Right ventricle myocardium superior (tissue), 1 donor: ENCODE measurements at places on chromosomes 12 and 14. TPM values are rescaled to one million over a fixed set of nuclear protein-coding genes. Genes with fewer than 3 reads are reported as not detected.

ERP27 gene
- 0.24 TPM for total RNA-seq

GNB3 gene
- total RNA-seq = 2.9 TPM

SALL2 gene
- 3.1 TPM for total RNA-seq

STYK1 gene
- not detected for total RNA-seq

HELB gene
- total RNA-seq = 0.81 TPM

TULP3 gene
- 4.6 TPM for total RNA-seq

DNAH10 gene
- total RNA-seq = 0.08 TPM

ASPG gene
- 44.1 TPM for total RNA-seq

CLEC2B gene
- 3.7 TPM for total RNA-seq

A2M gene
- total RNA-seq = 478 TPM

IFNG-AS1 gene
- not detected for total RNA-seq

MMP17 gene
- total RNA-seq = 1.3 TPM

TEX22 gene
- total RNA-seq = 1.9 TPM

EML1 gene
- 39.5 TPM for total RNA-seq

CLEC4D gene
- not detected for total RNA-seq

PRIMA1 gene
- 8.4 TPM for total RNA-seq

FGF23 gene
- not detected for total RNA-seq

THAP2 gene
- total RNA-seq = 10.2 TPM
